Activated CD8-positive, alpha-beta memory T cell treated with anti-CD3 and anti-CD28 coated beads for 1 hour (primary cell): ENCODE measurements at places on chromosomes 4 and X.

- DNase-seq, result no peak
These were observed 57.5 kb upstream of the KLF3 start for GRCh38 chr4:38606587-38606905.

- DNase-seq, result no peak
These were observed 77.3 kb downstream of the AFF2 start for GRCh38 chrX:148577741-148578140.

DNA sequence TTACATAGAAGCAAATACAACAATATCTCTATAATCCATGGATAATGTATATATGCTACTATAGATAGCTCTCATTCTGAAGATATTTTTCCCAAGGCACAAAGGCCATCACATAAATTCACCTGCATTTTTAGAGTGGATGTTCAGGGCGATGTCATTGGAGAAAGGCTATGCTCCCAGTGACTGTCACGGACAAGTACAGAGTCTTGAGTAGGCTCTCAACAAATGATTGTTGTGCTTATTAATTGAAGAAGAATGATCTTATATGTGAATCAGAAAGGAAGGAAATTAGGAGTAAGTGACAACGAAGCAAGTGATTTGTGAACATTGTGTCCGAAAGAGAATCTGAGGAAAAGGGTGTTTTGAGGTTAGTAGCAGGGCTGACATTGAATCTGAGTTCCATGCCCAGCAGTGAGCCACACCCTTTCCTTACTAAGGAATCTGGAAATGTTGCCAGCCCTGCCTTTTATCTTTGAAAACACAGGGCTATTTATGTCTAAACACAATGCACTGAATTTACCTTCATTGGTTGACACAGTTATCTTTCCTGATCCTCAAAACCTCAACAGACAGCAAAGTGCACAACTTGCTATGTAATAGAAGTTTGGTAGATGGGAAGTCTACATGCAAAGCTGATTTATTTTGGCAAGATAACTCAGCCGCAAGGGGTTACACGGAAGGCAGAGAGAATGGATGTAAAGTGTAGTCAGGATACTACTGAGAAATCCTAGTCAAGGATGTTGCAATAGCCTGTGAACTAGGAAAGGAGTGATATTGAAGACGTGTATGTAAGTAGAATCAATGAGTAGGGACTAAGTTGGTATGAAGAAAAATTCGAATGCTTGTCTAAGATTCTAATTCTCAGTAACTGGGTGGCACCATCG lies 50.4 kb downstream of the SORBS2 start:
- DNase-seq, result no peak

- no peak for DNase-seq
These were observed 40.3 kb downstream of the RWDD4 start for GRCh38 chr4:183618681-183619080.

GRCh38 chrX:130728208-130728607 lies 174.8 kb downstream of the ENOX2 start:
- no peak for DNase-seq

DNA sequence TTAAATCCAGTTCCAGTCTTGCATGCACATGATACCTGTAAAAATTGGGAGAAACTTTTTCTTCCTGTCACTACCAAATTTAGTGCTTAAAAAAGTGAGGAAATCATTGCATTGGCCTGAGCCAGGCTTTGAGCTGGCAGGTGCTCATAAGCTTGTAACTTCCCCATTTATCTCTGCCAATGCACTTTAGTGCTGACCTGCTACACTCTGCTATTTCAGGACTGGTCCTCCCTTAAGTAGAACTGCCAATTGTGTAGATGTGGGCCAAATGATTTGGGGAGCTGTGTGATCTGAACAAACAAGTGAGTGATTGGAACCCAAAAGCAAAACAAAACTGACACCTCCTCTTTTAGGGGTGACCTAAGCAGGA lies 51.8 kb downstream of the ZNF827 start:
- DNase-seq, result no peak

DNA sequence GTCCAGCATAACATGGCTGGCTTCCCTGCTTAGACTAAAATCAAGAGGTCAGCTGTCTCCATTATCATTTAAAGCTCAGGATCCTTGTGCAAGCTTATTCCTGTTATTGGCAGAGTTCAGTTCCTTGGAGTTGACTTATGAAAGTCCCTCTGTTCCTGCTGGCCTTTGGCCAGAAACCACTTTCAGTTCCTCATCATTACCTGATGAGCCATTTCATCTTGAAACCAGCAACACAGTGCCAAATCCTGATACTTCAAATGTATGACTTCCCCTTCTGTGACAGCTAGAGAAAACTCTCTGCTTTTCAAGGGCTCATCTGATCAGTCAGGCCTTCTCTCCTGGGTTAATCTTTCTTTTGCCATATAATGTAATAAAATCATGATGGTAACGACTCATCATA lies 110.6 kb upstream of the FSTL5 start:
- DNase-seq, result no peak

DNA sequence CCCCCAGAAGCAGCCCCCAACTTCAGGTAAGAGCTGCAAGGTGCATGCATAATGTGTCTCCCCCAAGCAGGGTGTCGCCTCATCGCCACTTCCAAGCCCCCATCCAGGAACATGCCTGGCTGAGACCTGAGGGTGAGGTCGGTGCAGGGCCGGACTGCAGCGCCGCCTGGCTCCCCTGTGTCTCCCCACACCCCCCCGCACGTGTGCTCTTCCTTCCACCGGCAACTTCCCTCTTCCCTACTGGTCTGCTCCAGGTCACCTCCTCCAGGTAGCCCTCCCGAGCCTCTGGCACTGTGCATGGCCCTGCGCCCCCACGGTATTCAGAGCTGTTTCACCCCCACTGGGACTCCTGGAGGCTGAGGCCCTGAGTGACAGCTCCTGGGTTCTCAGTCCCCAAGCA lies 2.2 kb upstream of the BGN start:
- no peak for DNase-seq

- DNase-seq, result no peak
These were observed 722 bp downstream of the SLC10A7 start for GRCh38 chr4:146520896-146521540.

DNA sequence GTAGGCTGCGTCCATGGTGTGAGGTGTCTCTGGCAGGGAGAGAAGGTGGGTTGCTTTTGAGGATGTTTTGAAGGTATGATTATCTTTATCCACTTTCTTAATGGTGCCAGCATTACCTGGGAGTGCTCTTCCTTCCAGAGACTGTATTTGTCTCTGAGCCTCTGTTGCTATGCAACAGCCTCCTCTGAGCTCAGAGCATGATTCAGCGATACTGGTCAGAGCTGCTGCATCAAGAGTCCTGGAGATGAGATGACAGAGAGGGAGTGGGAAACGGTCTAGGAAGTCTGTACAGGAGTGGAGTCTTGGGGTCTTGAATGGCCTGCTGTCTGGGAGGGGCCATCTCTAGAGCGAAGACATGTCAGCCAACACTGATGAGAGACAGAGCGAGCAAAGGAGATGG lies 104.4 kb upstream of the RAB40AL start:
- no peak for DNase-seq

DNA sequence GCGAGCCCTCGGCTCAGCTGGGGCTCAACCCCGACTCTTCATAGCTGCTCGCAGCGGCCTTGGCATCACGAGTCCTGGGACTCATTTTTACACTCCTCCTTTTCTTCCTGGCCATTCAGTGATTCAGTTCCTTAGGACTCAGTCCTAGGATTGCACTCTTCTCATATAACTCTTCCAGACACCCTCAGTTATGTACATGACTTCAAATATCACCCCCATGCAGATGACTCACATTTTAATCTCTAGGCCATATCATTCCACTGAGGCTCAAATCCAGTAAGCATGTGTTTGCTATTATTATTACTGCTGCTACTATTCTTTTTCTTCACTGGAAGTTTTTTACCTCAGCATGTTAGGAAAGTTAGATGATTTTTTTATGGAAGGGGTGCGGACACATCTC lies 14.4 kb downstream of the ITGB1BP2 start:
- no peak for DNase-seq

DNA sequence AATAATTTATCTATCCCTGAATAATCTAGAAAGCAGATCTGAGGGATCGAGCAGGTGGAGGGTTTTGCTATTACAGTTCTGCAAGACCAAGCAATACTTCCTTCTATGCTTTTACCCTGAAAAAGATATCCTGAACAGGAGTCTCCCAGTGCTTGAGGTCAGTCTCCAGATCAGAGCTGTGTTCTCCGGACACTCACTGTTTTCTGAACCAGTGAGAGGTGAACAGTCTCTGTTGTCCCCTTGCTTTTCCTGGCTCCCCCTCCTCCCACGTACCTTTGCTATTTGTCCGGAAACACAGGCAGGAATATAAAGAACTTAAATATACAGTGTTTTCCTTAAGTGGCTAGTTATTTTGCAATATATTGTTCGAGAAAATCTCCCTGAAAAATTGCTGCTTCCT lies 116.6 kb downstream of the ATXN3L start:
- no peak for DNase-seq
